ENCODE measurements at places on chromosomes 3 and 15.

DNA sequence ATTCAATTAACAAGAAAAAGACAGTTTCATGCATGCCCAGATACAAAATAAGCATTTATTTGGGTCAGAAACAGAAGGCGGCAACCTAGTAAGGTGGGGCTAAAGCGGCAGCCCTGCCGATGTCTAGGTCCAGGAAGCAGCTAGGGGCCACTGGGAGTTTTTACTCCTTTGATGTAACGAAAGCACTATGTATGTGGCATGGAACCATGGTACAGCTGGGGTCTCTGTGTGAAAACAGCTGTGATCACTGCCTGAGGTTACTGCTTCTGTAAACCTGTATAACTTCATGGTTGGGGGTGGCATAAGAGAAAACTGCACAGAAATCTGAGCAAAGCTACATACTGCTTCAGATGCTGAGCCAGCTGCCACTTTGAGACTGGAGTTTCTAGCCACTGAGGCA is 119.5 kb downstream of the ZNF280D start:
- DNase-seq = no peak

DNA sequence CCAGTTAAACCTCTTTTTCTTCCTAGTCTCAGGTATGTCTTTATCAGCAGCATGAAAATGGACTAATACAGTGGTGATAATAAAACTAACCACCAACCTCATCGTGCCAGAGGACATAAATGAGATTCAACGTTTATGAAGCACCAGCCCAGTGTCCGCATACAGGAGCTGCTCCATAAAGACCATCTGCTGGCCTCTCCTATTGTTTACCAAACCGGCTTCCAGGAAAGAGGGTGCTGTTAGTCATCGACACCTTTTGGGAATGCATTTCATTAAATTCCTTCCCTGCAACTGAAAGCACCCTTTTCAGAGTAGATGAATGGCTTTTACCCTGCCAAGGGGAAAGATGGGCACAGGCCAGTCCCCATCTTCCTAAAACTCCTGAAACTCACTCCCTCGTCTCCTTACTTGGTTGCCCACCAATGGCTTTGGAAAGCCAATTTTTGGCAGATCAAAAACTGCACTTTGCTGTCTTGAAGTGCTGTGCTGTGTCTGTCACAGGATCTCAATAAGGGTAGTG is 122.1 kb downstream of the AQP9 start:
- no peak for DNase-seq

- DNase-seq = peak; percentile 88
Measured at GRCh38 chr15:51368751-51369450, 27.4 kb downstream of the GLDN start.

DNA sequence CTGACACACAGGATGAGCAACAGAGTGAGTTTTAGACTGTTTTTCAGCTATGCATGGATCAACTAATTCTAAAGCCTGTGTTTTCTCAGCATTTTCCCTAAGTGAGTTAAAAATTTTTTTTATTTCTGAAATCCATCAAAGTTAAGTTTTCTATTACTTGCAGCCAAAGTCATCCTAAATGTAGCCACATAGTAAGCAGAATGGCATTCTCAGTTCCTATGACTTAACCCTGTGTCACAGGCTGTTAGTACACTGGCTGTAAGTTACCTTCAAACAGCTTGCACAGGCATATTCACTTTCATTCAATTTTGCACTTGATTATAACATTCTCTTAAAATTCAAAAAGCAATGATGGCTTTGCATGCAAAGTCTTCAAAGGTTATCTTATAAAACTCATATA is 368.2 kb downstream of the OCA2 start:
- no peak for DNase-seq

DNA sequence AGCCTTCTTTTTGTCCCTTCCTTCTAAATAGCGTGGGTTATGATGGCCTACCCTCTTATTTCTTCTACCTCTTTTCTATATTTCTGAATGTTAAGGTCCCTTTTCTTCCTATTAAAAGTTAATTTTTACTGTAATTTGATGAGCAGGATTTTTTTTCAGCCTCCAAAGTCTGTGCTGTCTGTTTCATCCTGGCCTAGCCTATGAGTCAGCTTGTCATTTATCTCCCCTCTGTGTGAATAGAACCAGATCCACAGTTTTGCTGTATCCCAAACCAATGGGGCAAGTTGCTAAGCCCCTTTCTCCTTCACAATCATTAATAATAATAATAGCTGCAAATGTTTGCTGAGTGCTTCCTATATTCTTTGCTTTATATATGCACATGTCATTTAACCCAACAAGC is 18.1 kb upstream of the C3orf38 start:
- DNase-seq = peak; percentile 36

- DNase-seq = no peak
Measured at GRCh38 chr3:13135251-13135810, 62.1 kb upstream of the IQSEC1 start.

- DNase-seq = no peak
Measured at GRCh38 chr3:50154476-50154839, 666 bp upstream of the SEMA3F start.

DNA sequence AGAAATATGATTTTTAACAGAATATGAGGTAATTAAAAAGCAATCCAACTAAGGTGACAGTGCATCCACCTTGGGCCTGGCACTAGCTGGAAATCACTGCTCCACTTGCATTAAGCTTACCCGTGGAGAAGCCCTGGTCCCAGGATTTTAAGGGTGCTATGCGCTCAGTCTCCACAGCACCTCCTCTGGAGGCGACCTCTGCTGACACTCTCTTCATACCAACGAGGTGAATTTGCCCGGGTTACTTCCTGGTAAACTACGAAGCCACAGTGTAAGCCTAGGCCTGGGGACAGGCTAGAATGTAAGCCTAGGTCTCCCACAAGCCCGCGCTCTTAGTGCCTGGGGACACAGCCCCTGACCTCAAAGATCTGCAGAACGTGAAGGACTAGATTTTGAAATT is 793 bp downstream of the APOD start:
- DNase-seq = no peak

DNA sequence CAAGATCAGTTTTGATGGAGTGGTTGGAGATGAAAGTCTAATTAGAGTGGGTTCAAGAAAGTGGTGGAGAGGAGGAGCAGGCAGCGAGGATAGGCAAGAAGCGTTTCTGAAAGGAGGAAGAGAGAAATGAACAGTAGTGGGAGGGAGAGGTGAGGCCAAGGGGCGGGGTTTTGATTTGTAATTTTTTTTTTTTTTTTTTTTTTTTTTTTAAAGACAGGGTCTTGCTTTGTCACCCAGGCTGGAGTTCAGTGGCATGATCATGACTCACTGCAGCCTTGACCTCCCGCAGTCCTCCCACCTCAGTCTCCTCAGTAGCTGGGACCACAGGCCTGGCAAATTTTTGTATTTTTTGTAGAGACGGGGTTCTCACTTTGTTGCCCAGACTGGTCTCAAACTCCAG is 36.6 kb downstream of the MRAS start:
- DNase-seq = no peak

DNA sequence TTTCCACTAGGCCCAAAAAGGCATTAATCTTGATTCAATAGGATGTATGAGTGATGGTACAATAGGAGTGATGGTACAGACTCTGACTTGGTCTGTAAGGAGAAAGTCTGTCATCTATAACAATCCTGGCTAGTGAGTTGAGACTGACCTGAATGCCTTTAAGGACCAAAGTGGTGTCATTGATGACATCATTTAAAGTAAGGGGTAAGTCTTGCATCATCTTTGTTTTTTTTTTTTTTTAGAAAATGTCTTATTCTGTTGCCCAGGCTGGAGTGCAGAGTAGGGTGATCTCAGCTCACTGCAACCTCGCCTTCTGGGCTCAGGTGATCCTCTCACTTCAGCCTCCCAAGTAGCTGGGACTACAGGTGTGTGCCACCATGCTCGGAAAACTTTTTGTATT is 5.6 kb upstream of the TMEM45A start:
- DNase-seq = no peak
